ENCODE measurements at places on chromosomes 11 and 22.

DNA sequence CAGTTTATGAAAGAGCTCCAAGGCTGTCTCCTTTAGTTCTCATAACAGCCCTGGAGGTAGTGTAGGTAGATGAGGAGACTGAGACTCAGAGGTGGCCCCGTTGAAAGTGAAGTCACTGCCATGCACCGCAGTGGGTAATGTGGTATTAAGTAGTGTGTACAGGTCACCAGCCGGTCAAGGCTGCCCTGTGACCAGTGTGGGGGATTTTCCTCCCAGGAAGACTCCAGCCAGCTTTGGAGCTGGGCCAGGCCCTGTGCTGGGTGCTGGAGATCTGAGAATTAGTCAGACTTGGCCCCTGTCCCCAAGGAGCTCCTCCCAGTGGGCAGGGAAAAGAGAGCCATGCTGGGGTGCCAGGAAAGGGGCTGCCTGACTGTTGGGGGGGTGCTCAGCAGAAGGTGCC lies 5.3 kb downstream of the OMP start:
- no peak for DNase-seq

GRCh38 chr22:39806109-39806508 lies 87.5 kb downstream of the ENTHD1 start:
- DNase-seq = no peak

DNA sequence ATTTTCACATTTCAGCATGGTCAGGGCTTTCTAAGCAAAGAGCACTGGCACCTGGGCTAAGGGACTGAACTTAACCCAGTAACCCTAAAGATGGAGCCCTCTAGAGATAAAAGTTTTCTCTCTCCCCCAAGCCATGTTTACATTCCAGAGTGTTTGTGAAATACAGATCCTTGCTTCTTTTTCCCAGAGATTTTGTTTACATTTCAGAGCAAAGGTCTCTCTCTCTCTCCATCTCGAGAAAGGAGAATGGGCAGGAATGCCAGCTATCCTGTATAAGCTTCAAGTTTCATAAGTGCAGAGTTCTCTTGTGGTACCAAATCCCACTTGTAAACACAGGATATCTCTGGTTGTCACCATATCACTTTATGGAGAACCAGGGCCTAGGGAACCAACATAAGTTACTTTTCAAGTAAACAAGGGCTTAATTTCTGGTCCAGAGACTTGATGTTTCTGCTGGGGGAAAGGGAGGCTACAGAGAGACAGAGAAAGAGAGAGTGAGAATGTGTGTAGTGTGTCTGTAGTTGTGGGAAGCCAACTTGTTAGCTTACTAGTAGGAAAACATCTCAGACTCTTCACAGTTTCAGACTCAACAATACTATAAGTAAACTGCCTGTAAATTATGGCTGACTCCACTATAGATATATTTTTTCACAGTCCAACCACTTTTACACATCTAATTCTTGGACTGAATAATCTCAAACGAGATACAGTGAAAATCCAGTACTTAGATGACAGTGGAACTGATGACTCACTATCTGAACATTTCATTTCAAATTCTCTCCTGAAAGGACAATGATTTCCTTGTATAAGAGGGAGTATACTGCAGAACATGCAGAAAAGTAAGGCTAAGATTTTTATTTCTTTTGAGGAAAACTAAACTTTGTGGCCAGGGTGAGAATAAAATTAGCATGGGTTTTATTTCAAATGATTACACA lies 76.2 kb downstream of the ARHGAP32 start:
- no peak for DNase-seq

- DNase-seq = no peak
Observed at GRCh38 chr22:22759371-22759770, 115.0 kb downstream of the GGTLC2 start.

GRCh38 chr11:132062541-132062940 lies 692.1 kb downstream of the NTM start:
- DNase-seq = no peak

DNA sequence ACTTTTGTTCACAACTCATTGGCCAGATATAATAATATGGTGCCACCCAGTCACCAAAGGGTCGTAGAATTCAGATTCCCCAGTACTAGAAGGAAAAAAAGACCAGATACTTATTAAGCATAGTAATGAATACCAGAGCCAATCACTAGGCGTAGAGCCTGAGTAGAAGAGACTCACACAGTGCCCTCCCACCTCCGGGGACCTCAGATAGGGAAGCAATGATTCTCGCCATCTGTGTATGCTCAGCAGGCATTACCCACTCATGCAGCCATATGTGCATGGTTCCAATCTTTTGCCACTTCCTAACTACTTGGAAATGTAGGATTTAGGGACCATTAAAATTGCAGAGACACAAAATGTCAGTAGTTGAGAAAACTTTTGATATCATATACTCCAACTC lies 85.3 kb downstream of the C11orf87 start:
- no peak for DNase-seq

DNA sequence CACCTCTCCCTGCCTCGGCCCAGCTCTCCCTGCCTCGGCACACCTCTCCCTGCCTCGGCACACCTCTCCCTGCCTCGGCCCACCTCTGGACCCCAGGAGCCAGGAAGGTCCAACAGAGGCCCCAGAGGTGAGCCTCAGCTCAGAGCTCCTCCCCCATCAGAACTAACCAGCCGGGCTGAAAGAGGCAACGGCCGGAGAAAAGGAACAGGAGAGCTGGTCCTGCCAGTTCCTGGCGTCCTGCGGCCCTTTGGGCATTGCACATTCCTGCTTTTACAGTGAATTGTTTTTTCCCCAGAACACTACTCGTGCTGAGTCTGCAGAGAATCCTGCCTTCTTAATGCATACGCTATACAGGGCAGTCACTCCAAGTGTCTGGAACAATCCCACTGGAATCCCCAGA lies 45.8 kb downstream of the LMO1 start:
- DNase-seq = no peak

DNA sequence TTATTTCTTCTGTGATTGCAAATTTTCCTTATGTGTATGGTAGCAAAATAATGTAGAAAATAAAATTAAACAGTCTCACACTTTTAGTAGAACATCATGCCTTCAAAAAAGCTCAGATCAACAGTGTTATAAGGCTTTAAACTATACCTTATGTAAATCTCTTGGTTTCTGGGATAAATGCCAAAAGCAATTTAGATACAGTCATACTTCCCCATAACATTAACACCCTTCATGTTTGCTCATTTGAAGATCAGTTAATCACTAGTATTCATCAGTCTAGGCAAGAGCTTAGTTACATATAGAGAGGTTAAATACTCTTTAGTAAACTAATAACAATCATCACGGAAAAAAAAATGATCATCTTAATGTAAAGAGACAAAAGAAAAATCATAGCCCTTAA lies 421.8 kb upstream of the ANO3 start:
- DNase-seq = no peak

DNA sequence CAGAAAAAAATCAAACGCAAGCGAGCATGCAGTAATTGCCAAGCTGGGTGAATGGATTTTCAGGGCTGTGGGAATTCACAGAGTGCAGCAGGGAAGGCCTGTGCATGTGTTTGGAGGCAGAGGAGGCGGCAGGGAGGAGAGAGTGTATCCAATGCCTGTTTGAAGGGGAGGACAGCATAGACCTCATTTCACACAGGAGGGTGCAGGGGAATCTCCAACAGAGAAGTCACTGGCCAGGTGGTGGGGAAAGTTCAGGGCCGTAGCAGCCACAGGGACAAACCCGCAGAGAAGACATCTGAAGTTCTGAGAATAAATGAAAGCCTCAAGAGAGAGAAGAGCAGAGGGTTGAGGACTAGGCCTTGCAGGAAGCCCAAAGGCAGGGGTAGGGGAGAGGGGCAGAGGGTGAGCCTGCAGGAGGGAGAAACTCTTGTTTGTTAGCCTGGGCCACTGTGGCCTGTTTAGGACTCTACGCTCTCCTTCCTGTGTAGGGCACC lies 19.2 kb upstream of the KDM2A start:
- no peak for DNase-seq

DNA sequence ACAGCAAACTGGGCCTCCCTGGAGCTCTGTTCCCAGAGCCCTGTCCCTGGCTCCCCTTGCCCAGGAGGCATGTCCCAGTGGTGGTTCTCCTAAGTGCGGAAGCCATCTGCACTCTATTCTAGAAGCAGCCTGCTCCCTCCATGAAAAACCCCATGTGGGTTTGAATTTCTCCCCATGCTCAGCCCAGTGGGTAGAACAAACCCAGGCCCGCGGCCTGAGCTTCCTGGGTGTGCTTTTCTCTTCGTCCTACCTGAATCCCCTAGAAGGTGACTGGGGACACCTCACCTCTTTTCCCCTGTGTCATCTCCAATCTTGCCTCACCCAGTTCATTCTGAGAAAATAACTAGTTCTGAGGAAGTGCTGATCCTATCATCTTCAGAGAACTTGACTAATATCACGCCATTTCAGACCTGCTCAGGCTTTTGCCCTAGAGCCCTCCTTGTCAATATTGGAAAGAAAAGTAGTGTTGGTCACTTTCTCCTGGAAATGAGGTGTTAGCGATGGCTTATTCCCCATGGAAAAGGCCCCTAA lies 15.9 kb downstream of the IL10RA start:
- DNase-seq = peak; percentile 34

GRCh38 chr11:110455718-110456117 lies 26.0 kb downstream of the FDX1 start:
- no peak for DNase-seq

- DNase-seq = no peak
Observed at GRCh38 chr11:61787928-61788491, 4.4 kb downstream of the TMEM258 start.

- no peak for DNase-seq
Observed at GRCh38 chr11:92969293-92969633, 188 bp upstream of the MTNR1B start.

DNA sequence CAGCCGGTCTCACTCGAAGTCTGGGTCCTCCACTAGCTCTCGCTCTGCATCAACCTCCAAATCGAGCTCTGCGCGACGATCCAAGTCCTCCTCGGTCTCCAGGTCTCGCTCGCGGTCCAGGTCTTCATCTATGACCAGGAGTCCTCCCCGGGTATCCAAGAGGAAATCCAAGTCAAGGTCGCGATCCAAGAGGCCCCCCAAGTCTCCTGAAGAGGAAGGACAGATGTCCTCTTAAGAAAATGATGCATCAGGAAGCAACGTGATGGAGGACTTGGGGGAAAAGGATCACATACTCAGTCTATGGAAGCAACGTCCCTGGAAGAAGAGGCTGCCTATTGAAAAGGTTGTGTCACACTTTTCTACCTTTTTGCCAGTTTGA lies 1.1 kb downstream of the SRSF8 start:
- no peak for DNase-seq

DNA sequence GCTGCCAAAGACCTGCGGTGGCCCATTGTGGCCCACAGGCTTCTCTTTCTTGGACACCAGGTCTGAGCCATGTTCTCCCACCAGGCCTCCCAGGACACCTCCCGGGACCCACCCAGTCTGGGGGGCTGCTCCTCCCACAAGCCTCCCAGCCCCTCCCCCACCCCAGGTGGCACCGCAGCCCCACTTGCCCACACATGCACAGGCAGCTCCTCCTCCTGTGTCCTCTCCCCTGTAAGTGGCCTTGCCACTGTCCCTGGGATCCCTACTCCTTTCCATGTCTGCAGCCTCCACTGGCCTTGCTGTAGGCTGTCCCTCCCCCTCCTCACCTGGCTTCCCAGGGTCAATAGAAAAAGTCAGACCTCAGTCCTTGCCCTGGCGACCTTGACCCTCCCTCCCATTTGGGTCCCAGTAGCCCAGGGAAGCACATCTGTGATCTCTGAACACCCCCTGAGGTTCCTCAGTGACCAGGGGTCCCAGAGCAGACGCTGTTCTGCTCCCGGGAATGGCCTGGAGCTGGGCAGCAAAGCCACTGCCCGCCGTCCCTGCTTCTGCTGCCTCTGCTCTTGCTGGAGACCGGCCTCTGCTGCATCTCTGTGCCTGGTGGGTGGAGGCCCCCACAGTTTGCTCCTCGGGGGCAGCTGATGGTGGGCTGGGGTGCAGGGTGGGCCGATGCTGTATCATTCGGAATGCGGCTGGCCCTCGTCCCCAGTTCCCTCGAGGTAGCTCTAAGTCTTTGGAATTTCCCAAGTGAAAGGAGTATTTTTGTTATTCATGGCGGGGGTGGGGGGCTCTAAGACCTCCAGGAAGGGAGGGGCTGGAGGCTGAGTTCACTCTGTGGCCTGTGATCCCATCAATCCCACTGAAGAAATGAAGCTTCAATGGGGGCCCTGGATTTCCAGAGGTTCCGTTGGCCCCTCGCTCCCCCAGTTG lies 43.6 kb downstream of the ARHGAP8 start:
- DNase-seq = no peak

DNA sequence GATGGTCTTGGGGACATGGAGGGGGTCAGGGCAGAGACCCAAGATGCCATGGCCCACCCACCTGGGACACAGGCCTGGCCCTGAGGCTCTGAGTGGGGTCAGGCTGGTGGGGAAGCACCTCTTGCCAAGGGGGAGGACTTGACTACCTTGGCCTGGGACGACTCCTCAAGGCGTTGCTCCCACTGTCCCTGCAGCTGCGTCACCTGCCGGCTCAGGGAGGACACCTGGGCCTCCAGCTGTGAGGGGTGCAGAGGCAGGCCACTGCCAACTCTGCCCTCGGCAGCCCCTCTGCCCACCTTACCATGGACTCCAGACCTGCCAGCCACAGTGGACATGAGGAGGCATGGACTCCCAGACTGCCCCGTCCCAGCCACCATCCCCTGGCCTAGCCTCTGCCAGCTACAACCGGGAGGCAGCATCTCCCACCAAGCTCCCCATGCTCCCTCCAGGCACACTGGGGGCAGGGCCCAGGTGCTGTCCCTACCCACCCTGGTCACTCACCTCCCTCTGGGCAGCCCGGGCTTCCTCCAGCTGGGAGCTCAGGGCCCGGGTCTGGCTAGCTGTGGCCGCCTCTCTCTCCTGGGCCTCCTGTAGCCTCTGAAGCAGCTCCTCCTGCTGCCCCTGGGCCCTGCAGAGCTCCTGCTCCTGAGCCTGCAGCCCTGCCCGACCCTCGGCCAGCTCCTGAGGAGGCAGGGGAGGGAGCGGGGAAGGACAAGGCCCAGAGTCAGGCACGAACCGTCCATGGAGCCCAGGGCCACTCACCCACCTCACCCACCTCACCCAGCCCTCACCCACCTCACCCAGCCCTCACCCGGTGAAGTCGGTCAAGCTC lies 8.6 kb downstream of the CDC42BPG start:
- no peak for DNase-seq

DNA sequence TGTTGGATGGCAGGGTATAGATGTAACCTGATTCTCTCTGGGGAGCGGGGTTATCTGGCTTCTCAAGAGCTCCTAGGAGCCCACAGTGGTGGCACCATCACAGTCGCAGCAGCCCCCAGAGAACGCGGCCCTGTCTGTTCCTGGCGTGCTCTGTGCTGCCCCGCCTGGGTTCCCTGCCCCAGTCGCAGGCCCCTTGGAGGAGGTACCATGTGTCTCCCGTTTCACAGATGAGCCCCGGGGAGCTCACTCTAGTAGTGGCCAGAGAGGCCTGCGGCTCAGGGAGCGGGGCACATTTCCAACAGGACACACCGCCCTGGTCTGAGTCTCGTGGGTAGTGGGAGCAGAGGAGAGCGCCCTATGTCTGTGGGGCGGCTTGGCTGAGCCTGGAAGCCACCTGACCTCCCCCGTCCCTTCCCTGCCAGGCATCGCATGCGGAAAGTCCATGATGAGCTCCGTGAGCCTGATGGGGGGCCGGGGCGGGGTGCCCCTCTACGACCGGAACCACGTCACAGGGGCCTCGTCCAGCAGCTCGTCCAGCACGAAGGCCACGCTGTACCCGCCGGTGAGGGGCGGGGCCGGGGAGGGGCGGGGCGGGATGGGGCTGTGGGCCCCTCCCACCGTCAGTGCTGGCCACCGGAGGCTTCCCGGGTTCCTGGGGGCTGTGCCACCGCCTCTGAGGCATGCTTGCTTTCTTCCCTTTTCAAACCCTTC lies 21.0 kb upstream of the PPP6R3 start:
- no peak for DNase-seq

- DNase-seq = no peak
Observed at GRCh38 chr11:15687342-15687741, 572.6 kb downstream of the INSC start.

GRCh38 chr11:78138694-78139421 lies 568 bp downstream of the ALG8 start:
- DNase-seq = no peak

Data from stimulated activated CD8-positive, alpha-beta memory T cell treated with anti-CD3 and anti-CD28 coated beads, Interleukin-7, amount 100 ng/mL, for 1 hour (primary cell).